NCI-H1105 (cell line): ENCODE measurements at places on chromosomes 2 and 18.

DNA sequence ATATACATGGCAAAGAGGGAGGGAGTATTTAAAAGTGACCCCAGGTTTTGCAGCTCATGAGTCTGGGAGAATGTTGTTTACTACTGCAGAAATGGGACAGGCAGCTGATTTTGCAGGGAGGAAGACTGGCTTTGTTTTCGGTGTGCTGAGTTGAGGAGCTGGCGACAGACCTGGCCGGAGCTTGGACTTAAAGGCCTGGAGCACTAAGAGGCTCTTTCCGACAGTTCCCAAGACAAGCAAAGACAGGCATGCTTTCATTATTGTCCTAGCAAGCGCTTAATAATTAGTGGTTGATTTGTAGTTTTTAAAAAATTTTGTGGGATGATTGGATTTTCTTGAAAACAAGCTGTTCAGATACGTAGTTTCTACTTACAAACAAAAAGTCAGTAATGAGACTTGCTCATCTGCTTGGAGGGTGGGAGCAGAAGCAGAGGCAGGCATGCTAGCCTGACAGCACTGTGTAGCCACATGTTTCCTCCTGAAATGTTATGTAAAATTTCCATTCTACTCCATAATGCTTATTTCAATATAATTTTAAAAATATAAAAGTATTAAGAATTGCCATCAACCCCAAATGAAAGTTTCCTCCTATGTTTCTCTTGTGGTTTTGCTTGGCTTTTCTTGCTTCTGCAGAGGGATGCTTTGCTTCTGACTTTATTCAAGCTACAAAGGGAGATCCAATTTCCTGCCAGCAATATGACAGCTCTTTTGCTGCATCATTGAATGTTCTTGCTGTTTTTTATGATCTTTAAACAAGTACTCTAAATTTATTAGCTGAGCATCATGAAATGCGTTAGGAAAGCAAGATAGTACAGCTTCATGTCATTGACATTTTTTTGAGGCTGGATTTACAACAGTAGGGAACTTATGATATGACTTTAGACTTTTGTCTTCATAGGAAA lies 75.8 kb downstream of the PHLPP1 start:
- peak; percentile 16 for DNase-seq

DNA sequence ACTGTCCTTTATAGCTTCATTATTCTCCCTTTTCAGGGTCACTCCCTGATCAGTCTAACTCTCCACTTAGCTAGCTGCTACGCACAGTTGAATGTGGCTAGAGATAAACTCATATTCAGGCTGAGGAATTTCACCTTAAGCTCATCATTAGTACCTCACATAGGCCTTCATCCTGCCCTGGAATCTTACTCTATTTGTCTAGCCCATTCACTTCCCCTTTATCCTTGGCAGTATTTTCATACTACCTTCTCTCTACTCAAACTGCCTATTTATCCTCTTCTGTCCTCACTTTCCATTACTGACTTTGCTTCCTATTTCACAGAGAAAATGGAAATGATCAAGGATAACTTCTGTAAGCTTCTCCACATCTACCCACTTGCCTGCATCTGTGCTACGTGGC lies 10.6 kb upstream of the DSC2 start:
- no peak for DNase-seq

GRCh38 chr18:3138274-3138975 lies 81.3 kb downstream of the MYOM1 start:
- DNase-seq = no peak

GRCh38 chr18:850960-851359 lies 38.9 kb upstream of the YES1 start:
- DNase-seq = no peak

- DNase-seq = peak; percentile 52
These were observed 4.7 kb upstream of the STAMBP start for GRCh38 chr2:73823916-73824523.

GRCh38 chr2:190835303-190835930 lies 45.2 kb upstream of the GLS start:
- DNase-seq = no peak

DNA sequence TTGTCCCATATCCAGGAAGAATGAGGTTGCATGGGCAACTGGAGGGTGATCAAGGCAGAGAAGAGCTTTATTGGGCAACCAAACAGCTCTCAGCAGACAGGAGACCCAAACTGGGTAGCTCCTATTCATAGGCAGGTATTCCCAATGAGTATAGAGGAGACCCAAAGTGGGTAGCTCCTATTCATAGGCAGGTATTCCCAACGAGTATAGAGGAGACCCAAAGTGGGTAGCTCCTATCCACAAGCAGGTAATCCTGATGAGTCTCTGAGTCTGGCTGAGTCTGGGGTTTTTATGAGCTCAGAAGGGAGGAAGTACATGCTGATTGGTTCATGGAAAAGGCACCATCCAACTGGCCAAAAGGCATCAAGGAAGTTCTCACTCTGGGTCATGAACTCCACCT lies 5.3 kb upstream of the GORASP2 start:
- no peak for DNase-seq

- no peak for DNase-seq
These were observed 22.2 kb downstream of the SLC3A1 start for GRCh38 chr2:44297431-44297830.

DNA sequence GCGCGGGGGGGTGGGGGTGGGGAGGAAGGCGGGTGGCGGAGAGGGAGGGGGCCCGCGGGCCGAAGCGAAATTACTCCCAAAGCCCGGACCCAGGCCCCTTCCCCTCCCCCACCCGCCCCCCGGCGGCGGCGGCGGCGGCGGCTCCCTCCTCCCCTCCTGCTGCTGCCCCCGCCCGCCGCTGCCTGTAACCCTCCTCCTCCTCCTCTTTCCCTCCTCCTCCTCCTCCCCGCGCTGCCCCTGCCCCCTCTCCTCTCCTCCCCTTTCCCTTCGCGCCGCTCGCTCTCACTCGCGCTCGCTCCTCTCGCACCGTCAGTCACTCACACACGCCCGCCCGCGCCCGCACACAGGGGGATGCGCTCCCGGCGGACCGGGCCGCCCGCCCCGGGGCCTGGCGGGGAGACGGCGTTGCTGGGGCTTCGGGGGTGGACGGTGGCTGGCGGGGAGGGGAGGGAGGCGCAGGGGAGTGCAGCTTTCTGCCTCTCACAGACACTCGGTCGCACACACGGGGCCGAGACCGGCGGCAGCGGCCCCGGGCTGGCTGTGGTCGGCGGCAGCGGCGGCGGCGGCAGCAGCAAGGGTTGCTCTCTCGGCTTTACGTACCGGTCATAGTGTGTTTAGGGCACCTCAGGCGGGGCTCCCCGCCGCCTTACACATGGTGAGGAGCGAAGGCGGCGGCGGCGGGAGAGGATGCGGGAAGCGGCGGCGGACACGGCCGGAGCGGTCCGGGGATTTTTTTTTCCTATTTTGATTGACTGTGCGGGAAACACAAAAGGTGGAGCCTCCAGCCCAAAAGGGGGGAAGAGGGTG lies 405 bp downstream of the SP3 start:
- peak; percentile 82 for DNase-seq
